ENCODE measurements at places on chromosomes 1 and 21. TPM values are rescaled to one million over a fixed set of nuclear protein-coding genes. Genes with fewer than 3 reads are reported as not detected.

NLRP3 gene
- 0.62 TPM for total RNA-seq

FCER1G gene
- total RNA-seq = 11.3 TPM

ANKRD45 gene
- total RNA-seq = not detected

TMEM269 gene
- total RNA-seq = 0.43 TPM

LCA5L gene
- 4.3 TPM for total RNA-seq

ADGRL2 gene
- 5.0 TPM for total RNA-seq

TMPRSS2 gene
- not detected for total RNA-seq

TTLL7 gene
- total RNA-seq = 8.4 TPM

FCGR3B gene
- 1.5 TPM for total RNA-seq

CFHR5 gene
- not detected for total RNA-seq

TEKT2 gene
- total RNA-seq = not detected

FHAD1 gene
- not detected for total RNA-seq

PRRX1 gene
- total RNA-seq = 121 TPM

POU3F1 gene
- 0.14 TPM for total RNA-seq

ANKRD34A gene
- 0.42 TPM for total RNA-seq

C1QC gene
- 29.0 TPM for total RNA-seq

XCL1 gene
- not detected for total RNA-seq

CASQ2 gene
- total RNA-seq = 74.3 TPM

PLA2G2D gene
- total RNA-seq = not detected

RIPK4 gene
- total RNA-seq = not detected

RAB7B gene
- 0.66 TPM for total RNA-seq

Data from psoas muscle (tissue), 8 donors.